ENCODE measurements at places on chromosomes 13 and 19.

- DNase-seq, result no peak
Observed at GRCh38 chr19:6127716-6128335, 7.6 kb upstream of the ACSBG2 start.

GRCh38 chr19:4730740-4731171 lies 7.1 kb upstream of the DPP9 start:
- peak; percentile 69 for DNase-seq

DNA sequence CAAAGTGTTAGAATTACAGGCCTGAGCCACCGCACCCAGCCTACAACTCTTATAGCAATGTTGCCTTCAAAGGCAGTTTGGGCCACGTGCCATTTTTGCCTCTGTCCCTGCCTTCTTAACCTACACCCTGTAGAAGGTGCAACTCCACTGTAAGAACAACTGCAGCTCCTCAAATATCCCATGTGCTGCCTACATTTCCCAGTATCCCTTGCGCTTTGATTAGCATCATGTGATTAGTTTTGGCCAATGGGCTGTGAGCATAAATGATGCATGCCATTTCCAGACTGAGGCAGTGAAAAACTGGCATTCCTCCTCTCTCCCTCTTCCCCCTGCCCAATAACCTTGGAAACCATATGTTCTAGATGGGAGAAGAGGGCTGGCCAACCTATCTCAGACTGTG lies 75.2 kb upstream of the MRI1 start:
- DNase-seq, result peak; percentile 33

- DNase-seq, result no peak
Observed at GRCh38 chr19:2487842-2488241, 11.9 kb downstream of the GADD45B start.

GRCh38 chr13:75091718-75092117 lies 390.3 kb downstream of the TBC1D4 start:
- no peak for DNase-seq

DNA sequence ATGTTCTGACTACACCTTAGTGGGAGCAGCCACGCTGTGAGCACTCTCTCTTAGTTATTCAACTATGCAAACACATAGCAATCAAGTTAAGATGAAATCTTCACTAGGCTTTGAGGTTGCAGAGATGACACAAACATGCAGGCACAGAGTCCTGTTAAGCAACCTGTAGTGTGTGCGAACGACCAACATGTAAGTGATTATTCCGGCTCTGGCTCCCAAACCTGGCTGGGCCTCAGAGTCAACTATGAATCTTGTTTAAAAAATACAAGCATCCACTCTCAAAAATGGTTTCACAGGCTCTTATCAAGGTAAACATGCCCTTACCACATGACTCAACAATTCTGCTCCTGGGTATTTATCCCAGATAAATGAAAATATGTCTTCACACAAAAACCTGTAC lies 91.4 kb downstream of the IRS2 start:
- DNase-seq, result no peak

DNA sequence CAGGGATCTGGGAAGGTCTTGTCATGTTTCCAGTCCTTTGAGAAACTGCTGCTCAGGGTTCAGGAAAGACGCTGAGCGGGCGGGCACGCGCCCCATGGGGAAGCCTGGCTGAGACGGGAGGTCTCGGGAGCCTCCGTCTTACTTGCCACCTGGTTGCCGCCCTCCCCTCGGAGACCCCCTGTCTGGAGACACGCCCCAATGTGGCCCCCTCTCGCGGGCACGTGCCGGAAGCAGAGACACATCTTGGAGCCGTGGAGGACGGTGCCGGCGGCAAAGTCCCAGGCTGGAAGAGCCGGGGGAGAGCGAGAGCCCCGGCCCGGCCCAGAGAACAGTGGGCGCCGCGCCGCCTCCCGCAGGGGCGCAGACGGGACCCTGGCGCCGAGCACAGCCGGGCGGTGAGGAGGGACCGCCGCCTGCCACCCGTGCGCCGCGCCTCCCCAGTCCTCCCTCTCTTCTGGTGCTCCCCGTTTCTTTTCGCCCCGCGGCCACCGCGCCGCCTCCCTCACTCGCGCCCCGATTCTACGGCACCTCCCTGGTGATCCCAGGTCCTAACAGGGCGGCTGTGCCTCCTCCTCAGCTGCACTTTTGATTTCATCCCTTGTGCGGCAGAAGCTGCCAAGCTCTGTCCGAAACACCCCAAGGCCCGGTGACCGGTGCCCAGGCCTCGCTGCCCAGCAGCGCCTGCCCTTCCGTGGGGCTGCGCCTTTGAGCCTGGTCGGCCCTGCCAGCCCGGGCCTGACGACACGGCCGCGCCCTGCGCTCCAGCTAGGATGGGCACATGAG lies 15.5 kb downstream of the GJB2 start:
- no peak for DNase-seq

DNA sequence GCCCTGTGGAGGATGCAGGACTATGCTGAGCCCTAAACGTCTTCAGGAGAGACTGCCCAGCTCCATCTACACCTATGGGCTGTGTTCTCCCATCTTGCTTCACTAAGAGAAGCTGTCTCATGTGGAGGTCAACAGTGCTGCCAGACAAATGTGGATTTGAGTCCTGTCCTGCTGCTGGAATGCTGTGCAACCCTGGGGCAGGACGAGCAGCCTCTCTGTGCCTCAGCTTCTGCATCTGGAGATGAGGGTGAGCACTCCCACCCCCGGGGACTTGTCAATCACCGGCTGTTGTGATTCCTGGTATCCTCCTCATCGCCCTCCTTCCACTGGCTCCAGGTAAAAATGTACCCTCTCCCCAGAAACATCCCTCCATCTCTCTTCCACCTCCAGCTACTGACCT lies 16.3 kb downstream of the EPS15L1 start:
- DNase-seq, result no peak

- no peak for DNase-seq
Observed at GRCh38 chr13:75838366-75839005, 202.4 kb downstream of the LMO7 start.

- no peak for DNase-seq
Observed at GRCh38 chr13:76759877-76760276, 126.3 kb downstream of the KCTD12 start.

GRCh38 chr19:4969772-4970531 lies 1.0 kb downstream of the KDM4B start:
- peak; percentile 19 for DNase-seq

- DNase-seq, result no peak
Observed at GRCh38 chr19:4538601-4538954, 1.3 kb downstream of the LRG1 start.

DNA sequence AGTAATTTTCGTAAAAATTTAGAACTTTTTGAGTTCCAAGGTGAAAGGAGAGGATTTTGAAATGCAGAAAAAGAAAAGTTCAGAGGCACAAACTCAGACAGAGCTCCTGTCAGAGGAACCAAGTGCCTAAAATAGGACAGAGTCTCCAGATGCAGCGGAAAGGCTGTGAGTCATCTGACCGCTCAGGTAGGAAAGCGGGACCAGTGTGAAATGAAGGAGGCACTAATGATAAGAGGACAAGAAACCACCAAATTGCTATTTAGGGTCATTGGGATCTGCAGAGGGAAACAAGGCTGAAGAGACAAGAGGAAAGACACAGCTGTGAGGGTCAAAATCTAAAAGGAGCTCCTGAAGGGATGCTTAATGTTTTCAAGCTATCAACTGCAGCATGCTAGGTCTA lies 34.9 kb downstream of the IRS2 start:
- no peak for DNase-seq

- no peak for DNase-seq
Observed at GRCh38 chr13:111514610-111515306, 194.3 kb downstream of the TEX29 start.

GRCh38 chr19:58406818-58407657 lies 1.4 kb upstream of the ZNF584 start:
- DNase-seq, result no peak

GRCh38 chr13:26923824-26924605 lies 163.4 kb upstream of the GPR12 start:
- DNase-seq, result no peak

GRCh38 chr19:15639596-15639995 lies 1.1 kb upstream of the CYP4F3 start:
- DNase-seq, result no peak

GRCh38 chr13:35888457-35888883 lies 242.7 kb downstream of the DCLK1 start:
- no peak for DNase-seq

DNA sequence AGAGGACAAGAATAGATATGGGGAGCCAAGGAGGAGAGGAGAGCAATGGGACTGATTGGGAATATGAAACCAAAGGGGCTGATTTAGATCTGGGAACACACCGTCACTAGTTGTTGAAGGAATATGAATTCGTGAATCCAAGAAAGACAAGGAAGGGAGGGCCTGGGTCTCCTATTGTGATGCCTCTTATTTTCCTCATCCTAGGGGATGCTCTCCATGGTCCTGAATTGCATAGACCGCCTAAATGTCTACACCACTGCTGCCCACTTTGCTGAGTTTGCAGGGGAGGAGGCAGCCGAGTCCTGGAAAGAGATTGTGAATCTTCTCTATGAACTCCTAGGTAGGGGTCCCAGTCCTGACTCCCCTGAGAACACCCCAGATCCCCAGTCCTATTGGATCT lies 21.5 kb downstream of the RYR1 start:
- no peak for DNase-seq

DNA sequence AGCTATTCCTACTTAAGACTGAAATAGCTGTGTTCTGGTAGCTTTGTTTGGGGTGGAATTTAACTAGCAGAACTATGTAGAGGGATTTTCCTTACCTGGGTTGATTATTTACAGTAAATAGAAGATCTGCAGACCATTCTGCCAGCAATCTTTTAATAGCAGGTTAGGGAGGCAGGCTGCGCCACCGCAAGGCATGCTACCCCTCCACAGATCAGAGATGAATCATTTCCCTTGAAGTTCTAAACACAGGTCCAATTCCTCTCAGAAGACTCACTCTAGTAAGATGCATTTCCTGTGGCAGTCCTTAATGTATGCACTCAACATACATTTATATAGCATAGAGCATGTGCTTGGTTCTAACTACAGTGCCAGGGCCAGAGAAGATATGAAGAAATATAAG lies 109.0 kb downstream of the TNFRSF19 start:
- no peak for DNase-seq

GRCh38 chr13:114146629-114147028 lies 14.2 kb upstream of the RASA3 start:
- DNase-seq, result no peak

DNA sequence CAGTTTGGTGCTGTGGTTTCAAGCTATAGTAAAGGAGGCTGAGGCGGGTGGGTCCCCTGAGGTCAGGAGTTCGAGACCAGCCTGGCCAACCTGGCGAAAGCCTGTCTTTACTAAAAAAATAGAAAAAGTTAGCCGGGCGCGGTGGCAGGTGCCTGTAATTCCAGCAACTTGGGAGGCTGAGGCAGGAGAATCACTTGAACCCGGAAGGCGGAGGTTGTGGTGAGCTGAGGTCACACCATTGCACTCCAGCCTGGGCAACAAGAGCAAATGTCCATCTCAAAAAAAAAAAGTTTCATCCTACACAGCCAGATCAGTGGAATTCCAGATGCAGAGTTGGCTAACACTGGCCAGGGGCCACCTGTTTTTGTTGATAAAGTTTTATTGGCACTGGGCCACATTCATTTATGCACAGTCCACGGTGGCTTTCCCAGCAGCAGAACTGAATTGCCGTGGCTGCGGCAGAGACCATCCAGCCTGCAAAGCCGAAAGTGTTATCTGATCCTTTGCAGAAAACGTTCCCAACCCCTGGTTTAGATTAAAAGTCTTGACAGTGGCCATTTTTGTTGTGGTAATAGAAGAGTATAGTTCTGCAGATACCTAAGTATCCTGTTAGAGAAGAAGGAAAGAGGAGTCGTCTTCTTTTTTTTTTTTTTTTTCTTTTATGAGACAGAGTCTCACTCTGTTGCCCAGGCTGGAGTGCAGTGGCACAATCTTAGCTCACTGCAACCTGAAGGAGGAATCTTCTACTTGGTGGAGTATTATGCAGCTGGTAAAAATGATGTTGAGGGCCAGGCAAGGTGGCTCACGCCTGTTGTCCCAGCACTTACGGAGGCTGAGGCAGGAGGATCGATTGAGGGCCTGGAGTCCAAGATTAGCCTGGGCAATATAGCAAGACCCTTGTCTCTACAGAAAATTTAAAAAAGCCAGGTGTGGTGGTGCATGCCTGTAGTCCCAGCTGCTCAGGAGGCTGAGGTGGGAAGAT lies 8.7 kb downstream of the NCLN start:
- no peak for DNase-seq

DNA sequence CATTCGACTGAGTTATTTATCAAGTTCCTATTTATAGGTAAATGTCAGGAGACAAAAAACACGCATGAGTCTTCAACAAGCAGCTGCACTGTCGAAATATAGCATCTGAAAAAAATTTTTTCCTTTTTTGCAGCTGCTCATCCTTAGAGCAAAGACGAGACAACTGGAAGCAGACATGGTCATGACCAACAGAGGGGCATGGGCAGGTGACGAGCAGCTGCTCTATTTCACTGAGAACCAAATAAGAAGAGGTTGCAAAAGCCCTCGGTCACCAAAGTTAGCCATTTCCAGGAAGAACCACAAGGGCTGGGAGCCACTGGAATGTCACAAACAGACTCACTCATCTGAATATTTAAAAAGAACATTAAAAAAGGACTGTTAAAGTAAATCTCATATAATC lies 22.2 kb downstream of the SOHLH2 start:
- no peak for DNase-seq

- DNase-seq, result no peak
Observed at GRCh38 chr13:29756506-29756905, 93.9 kb downstream of the UBL3 start.

DNA sequence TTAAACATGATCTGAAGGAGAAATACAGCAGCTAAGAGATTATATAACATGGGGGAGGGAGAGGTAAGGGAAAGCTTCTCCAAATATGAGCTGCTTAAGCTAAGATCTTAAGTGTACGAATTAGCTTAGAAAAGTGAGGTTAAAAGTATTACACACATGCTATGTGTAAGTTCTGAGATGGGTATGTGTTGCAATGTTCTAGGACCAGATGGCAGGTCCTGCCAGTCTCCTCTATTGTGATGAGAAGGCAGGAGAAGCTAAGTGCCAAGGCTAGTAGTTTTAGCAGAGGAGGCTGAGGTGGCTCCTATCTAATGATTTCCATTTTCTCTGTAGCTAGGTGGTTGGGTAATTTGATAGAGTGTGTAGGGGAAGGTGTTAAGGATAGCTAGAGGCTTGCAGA lies 57.6 kb downstream of the MICU2 start:
- no peak for DNase-seq
